ENCODE measurements at places on chromosomes 5 and 9.

- no peak for DNase-seq
These were observed 178.5 kb upstream of the SLC24A2 start for GRCh38 chr9:19967216-19967887.

DNA sequence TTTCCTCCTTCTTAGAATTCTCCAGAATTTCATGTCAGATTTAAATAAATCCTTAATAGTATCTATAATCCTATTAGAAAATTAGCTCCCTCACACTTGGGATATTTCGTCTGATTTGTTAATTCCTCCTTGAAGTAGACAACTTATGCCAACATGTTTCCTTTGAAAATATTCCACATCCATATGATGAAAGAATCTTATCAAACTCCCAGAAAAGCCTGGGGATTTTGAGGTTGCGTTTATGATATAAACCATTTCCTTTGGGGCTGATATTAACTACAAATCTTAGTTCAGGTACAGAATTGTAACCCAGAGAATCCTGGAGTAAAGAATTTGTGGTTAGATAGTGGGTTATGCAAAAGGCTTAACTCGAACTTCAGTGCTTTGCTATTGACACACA lies 2373.8 kb upstream of the ACO1 start:
- DNase-seq: no peak

GRCh38 chr5:115343855-115344254 lies 47.4 kb upstream of the CCDC112 start:
- no peak for DNase-seq

GRCh38 chr5:114977979-114978573 lies 191.6 kb downstream of the TRIM36 start:
- DNase-seq: no peak

GRCh38 chr9:79116041-79116440 lies 455.7 kb upstream of the TLE4 start:
- no peak for DNase-seq

DNA sequence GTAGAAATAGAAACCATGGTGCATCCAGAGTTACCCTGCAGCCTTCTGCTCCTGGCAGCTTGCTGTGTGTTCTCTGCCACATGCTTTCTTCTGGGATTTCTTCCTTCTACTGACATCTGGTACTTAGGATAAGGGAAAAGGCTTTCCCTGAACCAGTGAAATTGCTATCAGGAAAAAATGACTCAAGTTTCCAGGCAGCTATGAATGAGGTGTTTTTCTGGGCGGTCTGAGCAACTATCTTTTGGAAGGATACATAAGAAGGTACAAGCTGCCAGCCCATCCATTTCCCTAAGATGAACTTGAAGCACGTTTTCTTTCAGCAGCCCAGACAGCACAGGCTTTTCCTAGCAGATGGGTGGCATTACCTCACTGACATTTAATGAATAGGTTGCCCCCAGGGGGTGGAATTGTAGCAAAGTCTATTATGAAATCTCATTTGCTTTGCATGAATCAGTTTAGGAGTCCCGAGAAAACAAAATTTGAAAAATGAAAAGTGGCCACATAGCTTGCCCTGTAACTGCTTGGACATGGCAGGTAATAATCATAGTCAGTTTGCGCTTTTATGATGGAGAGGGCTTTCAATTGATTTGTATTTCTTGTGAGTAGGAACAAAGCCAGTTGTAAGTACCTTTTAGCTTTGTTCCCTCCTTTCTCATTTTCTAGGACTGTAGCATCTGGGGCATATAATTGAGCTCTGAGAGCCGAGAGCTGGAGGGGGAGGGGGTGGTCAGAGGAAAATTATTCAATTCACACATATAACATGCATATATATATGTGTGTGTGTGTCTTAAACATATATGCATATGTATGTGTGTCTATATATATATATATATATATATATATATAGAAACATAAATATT lies 108.5 kb downstream of the C9orf152 start:
- no peak for DNase-seq

DNA sequence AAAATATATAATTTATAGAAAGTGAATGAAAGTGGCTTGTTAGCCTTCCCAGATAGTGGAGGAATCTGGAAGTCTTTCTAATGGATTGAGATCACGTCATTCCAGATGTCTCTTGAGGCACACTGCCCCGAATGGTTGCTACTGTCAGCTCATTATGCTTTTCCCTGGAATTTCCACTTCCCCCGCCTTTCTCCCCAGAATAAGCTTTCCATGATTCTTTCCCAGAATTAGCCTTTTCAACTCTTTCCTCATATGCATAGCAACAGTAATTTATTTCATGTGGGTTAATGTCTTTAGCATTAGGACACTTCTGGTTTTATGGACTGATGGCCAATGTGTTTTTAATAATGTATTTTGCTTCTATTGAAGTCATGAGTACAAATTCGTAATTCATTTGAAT lies 81.5 kb downstream of the PALM2AKAP2 start:
- DNase-seq: no peak

DNA sequence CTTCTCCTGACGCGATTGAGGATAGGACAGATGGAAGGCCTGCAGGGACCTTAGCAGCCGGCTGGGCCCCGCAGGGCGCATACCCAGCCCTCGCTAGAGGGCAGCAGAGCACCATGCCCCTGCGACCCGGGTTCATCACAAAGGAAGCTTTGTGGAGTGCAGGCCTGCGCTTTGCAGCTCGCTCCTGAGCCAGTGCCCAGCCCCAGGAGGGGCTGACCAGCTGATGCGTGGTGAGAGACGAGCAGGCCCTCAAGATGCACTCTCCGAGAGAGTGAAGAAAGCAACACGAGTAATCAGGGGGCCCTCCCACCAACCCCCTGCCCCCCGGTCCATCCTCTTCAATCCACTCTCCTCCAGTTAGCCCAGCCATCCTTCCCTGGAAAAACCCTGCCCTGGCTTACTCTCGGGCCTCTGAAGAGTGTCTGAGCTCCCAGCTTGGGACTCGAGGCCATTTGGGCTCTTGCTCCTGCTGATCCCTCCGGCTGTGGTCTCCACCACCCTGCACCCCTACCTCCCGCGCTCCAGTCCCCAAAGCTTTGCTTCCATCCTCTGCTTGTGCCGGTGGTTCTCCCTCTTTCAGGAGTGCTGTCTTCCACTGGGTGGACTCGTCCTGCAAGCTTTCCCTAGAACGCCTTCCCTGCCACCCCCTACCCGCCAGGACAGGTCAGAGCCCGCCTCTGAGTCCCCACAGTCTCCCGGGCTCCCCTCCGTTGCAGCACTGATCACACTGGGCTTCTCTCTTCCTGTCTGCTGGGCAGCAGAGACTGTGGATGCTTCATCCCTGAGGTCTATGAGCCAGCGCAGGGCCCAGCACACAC lies 9.1 kb upstream of the KIF12 start:
- peak; percentile 63 for DNase-seq

DNA sequence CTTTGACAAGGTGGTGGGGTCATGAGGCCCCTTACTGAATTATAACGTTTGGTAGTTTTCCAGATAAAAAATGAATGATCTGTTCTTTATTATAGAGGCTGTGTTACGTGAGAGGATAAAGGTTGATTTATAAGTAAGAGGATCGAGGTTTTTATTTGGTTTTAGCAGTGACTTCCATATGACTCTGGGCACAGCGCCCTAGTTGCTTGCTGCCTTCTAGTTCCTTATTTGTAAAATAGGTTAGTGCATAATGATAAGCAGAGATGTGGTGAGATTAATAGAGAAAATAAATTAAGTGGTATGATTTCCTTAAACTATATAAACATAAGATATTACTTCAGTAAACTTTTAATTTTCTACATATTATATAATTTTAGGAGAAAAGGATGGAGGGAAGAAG lies 29.8 kb downstream of the MRRF start:
- no peak for DNase-seq

DNA sequence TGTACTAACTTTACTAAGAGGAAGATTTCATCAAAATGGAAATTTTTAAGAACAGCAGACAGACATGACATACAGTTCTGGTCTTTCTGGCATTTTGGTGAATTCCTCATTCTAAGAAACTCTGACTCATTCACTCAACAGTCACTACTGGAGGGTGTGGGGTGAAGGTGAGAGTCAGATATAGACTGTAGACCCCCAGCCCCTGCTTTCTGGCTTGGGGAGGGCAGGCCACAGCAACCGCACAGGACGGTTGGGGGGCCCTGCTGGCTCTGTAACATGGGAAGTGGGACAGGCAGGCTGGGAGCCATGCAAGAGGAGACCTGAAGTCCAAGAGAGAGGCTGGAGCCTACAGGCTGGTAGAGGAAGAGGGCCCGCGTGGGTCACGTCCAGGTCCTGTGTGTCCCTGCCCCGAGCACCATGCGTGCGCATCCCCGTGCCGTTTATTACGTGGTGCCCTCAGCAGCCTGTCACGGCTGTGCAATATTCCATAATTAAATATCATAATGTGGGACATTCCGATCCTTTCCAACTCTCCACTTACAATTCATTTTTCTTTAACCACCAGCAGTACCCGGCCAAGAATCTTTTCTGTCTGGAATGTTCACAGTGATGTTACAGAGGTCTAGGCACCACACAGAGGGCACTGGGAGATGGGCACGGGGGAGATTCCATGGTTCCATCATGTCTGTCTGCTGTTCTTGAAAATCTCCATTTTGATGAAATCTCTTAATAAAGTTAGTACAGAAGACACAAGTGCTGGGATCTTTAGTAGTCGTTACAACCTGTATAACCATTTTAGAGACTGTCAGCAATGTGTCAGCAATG lies 75.5 kb downstream of the SEMA4D start:
- no peak for DNase-seq

DNA sequence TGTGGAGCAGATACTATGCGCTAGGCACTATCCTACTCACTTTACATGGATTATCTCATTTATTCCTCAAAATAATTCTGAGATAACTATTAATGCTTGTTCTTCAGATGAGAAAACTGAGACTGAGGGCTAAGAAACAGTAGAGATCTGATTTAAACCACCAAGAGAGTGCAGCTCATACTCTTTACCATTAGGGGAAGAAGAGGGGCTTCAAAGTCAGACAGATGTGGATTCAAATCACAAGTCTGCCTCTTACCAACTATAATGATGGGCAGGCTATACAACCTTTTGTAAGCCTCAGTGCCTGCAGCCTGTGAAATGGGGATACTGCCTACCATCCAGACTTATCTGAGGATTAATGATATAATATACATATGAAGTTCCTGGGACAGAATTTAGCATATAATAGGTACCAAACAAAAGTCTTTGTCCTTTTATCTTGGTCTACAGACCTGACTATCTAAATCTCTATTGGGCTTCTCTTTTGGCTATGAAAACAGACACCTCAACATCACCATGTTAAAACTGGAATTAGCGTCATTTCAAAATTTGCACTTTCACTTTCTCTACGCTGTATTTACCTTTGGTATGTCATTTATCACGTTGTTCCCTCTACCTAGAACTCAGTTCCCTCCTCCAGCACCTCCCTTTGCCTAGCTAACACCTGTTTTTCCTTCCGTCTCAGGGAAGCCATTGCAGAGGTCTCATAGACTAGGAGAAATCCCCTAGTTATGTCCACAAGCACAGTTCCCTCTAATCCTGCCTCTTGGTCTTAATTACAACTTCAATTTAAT lies 13.8 kb upstream of the TMEM267 start:
- DNase-seq: no peak

DNA sequence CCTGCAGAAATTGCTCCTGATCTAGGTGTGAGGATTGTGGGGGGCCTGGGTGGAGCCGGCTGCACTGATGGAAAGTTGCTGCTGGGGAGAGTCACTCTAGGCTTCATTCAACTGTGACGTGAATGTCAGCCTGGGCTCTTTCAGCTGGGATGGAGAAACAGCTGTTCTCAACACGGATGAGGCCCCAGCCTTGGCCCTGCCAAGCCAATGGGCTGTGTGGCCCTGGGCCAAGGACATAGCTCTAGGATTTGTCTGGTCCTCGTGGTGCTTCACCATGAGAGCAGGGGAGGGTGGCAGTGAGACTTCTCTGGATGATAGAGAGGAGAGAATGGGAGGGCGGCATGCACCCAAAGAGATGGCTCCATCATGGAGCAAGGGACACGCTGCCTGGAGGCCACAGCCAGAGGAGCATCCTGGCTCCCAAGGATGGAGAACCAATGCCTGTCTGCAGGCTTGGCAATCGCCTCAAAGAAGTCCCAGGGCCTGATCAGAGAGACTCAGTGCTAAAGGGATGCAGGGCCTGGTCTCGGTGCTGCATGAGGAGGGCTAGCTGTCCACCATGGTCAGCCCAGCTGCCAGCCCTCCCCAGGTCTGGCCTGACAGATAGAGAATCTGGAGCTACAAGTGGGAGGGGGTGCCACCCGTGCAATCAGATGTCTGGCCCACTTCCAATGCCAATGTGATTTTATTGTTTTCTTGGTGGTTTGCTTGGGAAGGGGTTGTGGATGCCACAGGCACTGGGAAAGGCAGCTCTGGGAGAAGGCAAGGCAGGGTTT lies 141.0 kb downstream of the GADD45G start:
- DNase-seq: no peak

DNA sequence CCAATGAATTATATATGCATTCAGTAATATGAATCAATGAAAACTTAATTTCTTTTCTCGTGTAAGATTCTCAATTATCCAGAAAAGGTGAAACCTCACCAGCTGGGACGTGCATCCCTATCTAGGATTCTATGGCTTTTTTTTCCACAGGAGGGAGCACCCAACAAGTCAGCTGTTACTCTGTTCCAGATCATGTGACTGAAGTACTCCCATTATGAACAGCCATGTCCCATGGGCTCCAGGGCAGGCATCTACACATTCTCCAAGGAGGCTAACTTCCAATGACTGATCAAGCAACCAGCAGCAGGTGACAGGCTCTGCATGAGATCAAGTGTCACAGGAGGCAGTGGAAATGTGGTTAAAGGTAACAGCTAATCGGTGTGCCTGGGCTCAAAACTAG lies 118.8 kb downstream of the ELAVL2 start:
- no peak for DNase-seq

DNA sequence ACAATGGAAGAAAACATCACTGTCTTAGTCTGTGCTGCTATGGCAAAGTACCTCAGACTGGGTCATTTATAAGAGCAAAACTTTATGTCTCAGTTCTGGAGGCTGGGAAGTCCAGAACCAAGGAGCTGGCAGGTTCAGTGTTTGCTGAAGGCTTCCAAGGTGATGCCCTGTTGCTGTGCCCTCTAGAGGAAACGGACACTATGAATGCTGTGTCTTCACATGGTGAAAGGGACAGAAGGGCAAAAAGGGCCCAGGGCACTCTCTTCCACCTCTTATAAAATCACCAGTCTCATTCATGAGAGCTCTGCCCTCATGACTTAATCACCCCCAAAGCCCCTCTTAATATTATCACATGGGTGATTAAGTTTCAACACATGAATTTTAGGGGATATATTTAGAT lies 143.5 kb downstream of the FANCC start:
- DNase-seq: no peak

DNA sequence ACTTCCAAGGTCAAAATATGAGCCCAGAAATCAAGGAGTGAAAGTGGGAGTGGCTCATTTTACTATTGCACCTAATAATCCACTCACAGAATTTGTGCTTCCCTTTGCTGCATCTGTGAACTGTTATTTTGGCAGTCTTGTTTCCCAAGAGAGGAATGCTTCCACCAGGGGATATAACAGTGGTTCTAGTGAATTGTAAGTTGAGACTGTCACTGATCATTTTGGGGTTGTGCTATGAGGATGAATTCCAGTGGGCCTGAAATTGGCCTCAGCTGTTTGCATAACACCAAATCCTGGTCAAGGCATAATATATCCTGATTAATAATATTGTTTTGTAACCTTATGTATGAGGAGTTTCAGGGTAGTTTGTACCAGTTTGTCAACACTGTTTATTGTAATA lies 14.4 kb downstream of the FAM200C start:
- DNase-seq: no peak
